ENCODE measurements at places on chromosomes 16 and 17. TPM values are rescaled to one million over a fixed set of nuclear protein-coding genes. Genes with fewer than 3 reads are reported as not detected.

DNA sequence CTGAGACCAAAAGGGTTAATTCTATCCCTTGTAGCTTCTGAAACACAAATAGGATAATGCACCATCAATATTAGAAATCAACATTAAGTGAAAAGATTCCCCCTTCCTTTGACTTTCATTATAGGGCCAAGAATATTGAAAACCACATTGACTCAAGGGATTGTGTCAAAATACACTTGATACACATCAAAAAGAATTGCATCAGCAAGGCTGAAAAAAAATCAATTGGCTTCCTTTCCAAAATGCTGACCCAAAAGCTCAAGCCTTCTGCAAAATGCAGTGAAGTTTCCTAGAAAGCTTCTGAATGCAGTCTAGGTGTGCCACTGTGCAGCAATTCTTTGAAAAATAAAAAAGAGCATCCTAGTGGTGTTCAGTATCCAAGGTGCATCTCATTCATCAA, 674.4 kb downstream of the TOX3 start:
- no peak for DNase-seq

Gene SNN
- 34.9 TPM for total RNA-seq

DNA sequence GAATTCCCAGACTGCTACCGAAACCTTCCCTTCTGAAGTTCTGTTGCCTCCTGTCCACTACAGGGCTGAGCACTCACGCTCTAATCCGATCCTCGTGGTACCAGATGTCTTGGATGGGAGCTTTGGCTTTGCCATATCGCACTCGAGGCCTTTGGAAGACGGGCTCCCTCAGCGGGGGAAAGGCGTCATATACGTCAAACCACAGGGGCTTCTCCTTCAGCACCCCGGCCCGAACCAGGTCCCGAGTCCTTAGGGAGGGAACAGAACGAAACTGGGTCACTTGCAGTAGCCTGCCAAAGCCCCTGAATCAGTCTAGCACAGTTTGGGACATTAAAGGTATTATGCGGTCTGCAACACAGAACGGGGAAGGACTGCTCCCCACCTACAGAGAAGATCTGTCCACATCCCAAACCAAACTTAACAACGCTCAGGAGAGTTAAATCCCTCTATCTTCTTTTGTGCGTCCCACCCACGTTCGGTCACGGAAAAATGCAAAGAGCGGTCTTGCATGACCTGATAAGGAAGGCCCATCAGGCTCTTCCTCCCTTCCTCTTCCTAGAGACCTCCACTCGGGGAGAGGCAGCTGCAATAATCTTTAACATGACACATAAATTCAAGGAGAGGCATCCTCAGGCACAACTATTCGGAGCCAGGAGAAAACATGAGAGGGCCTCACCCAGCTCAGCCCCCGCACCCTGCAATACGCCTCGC, 526 bp downstream of the MRPS23 start:
- no peak for DNase-seq

- no peak for DNase-seq
Measured at GRCh38 chr17:6145946-6146345, 75.8 kb downstream of the WSCD1 start.

Gene MARVELD3
- total RNA-seq = 3.8 TPM

DNA sequence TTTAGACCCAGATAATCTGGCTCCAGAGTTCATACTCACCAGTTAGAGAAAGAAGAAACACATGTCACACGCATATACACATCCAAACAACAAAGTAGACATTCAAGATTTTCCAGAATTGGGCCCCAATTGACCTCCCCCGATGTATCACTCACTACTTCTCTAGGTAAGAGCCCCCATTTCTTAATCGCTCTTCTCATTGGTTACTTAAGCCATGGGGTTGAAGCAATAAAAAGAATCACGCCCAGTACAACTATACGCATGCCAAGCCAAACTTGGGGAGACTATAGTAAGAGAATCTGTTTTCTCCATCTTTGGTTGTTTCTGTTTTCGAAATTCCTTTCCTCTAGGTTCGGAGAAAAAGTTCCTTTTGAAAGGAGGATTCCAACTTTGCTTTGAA, 565 bp downstream of the DDX52 start:
- DNase-seq = peak; percentile 23

DNA sequence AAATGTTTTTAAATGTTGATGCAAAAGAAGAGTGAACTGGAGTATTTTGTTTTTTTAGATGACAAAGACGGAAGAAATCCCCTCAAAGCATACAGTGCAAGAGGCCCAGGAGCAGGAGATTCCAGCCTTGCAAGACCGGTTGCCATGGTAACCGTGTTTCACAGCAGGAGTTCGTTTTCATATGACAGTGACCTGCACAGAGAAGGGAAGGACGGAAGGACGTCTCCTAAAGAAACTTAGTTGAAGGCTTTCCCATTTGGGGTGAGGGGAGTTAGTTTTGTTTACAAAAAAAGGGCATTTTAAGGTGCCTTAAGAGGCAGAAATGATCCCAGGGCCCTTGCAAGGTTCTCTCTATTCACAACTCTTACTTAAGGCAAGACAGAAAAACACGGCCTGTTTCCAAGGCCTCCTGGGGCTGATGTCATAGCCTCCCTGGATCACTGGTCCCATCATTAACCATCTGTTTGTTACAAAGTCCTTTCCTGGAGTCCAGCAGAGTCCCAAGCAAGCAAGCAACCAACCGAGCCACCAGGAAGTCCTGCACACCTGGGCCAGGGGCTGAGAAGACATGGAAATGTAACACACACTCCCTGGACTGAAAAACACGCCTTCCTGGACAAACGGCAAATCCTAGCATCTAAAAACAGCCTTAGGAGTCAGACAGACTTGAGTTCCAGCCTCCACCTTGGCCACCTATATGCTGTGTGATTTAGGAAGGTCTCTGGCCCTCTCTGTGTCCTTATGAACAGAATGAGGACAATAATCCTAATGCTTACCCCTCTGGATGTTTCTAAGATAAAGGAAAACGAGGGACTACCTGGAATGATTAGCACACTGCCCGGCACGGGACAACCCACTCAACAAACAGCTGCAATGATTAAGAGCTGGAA, 30.3 kb upstream of the RPH3AL start:
- DNase-seq = peak; percentile 85

Gene TNFSF12
- 9.6 TPM for total RNA-seq

Gene KRTAP4-4
- total RNA-seq = not detected

Gene GPR142
- not detected for total RNA-seq

Gene TOX3
- 14.1 TPM for total RNA-seq

DNA sequence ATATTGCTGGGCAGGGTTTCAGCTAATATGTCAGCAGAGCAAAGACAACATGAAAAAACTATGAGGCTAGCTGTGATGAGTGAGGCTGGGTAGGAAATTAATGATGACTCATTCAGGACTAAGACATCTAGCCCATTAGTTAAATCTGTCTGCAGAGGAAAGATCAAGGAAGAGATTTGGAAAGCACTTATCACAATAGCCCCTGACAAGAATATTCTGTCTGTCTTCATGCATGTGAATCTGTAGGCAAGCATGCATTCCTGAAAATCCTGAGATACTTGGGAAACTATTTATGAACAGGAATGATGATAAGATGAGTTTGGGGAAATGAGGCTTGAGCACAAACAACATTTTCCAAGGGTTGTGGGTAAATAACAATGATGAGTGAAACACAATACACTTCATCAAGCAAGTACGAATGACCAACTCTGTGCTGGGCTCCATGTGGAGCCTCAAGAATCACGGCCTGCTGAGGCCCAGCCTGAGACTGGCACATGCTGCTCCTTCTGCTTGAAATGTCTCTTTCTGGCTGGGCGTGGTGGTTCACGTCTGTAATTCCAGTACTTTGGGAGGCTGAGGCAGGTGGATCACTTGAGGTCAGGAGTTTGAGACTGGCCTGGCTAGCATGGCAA, 96.5 kb upstream of the ASIC2 start:
- no peak for DNase-seq

Gene GRB2
- total RNA-seq = 100 TPM

Gene KRT27
- not detected for total RNA-seq

Gene SMIM36
- total RNA-seq = not detected

DNA sequence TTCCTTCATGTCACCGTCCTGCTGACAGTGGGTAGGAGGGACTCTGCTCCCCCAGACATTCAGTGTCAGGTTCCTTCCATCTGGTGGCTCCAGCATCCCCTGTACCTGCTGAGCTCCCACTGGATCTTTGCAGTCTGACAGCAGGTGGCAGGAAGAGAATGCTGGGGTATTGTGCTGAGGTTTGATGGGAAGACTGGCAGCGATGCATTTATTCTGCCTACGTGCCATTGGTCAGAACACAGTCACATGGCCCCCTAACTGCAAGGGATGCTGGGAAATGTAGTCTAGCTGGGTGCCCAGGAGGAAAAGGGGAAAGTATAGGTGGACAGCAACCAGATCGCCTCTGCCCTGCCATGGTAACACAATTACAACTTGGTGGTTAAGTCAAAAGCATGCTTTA, 44.4 kb downstream of the IRX3 start:
- DNase-seq = peak; percentile 79

- DNase-seq = no peak
Measured at GRCh38 chr17:68292689-68293040, 1.4 kb downstream of the ARSG start.

Gene OMG
- not detected for total RNA-seq

Gene FOXF1
- not detected for total RNA-seq

- DNase-seq = peak; percentile 98
Measured at GRCh38 chr16:67000384-67001351, 12.3 kb downstream of the CES4A start.

Gene CMIP
- 13.1 TPM for total RNA-seq

- DNase-seq = no peak
Measured at GRCh38 chr17:1434150-1434549, 21.9 kb downstream of the CRK start.

GRCh38 chr16:1094124-1094479, 1.9 kb downstream of the C1QTNF8 start:
- DNase-seq = peak; percentile 69

Gene MAP3K14
- 1.6 TPM for total RNA-seq

- DNase-seq = no peak
Measured at GRCh38 chr17:34850023-34850422, 111.2 kb downstream of the CCT6B start.

Gene SMTNL2
- 1.4 TPM for total RNA-seq

Gene TTC19
- 56.9 TPM for total RNA-seq

- peak; percentile 89 for DNase-seq
Measured at GRCh38 chr16:6019490-6019991, 921.9 kb upstream of the EEF2KMT start.

GRCh38 chr16:15743657-15744056, 93.6 kb downstream of the NDE1 start:
- no peak for DNase-seq

DNA sequence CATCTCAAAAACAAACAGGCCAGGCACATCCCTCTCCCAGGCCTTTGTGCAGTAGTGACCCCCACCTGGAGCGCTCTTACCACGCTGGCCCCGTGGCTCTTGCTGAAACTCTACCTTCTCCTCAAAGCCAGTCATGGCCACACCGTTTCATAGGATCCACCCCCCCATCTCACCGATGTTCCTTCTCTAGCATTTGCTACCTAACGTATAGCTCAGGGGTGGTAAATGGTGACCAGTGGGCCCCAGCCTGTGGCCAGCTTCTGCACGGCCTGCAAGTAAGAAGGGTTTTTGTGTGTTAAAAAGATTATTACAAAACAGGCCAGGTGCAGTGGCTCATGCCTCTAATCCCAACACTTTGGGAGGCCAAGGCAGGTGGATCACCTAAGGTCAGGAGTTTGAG, 43.8 kb downstream of the RMI2 start:
- DNase-seq = peak; percentile 43

DNA sequence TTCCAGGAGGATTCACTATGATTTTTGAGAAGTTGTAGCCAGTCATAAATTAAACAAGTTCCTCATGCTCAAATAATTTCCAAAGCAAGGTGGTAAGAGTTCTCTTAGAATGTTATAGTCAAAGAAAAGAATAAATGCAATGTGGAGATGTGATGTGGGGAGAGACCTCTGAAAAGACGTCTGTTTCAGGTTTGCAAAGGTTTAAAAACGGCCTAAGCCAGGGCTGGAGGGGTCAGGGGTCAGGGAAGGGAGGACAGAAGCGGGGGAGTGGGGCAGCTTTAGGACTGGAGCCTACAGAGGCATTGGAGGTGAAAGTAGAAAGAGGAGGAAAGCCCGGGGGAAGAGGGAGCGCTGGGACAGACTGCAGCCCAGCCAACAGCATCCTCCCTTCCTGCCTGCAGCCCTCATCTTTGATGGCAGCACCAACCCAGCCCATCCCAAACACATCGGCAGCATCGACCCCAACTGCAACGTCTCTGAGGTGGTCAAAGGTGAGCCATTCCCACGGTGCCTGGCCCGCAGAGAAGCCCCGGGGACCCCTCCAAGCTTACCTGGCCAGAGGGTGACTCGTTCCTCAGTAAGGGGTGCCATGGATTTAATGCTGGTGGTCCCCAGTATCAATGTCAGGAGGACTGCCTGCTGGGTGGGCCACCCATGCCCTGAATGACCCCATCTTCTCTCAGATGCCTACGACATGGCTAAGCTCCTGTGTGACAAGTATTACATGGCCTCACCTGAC, 11.4 kb downstream of the PDK2 start:
- no peak for DNase-seq

Gene TNFRSF13B
- total RNA-seq = 0.21 TPM

DNA sequence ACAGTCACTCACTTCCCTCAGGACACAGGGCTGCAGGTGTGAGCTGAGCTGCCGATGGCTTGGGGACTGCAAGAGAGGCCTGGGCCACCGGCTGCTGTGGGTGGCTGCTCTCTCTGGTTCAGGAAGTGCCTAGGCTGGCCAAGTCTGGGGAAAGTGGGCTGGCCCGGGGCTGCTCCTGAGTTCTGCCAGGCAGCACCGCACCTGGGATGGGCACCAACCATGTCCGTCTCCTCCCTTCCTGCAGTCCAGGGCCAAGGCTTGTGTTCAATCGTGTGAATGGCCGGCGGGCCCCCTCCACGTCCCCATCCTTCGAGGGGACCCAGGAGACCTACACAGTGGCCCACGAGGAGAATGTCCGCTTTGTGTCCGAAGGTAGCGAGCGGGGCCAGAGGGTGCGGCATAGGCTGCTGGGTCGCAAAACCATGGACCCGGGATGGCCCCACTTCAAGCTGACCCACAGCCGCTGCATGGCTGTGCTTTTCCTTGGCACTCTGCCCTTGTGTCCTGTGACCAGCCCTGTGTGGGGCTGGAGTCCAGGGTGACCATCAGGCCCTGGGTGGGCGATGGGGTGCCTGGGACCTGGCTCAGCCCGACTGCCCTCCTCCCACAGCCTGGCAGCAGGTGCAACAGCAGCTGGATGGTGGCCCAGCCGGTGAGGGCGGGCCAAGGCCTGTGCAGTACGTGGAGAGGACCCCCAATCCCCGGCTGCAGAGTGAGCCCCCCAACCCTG, 1.8 kb upstream of the WDR90 start:
- DNase-seq = no peak

DNA sequence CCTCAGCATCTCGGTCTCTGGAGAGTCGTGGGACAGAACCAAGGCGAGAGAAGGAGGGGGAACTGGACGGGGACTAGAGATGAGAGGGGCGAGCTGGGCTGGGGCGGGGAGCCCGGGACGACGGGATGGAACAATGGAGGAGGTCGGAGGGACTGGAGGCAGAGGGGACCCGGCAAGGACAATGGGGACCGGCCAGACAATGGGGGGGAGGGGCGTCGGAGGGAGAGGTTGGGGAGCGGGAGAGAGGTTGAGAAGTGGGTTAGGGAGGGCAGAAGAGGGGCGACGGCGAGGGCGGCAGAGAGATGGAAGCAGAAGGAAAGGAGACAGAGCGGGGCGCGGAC, 719 bp downstream of the NGFR start:
- peak; percentile 83 for DNase-seq
